ENCODE measurements at places on chromosomes 7 and 10. TPM values are rescaled to one million over a fixed set of nuclear protein-coding genes. Genes with fewer than 3 reads are reported as not detected.

DNA sequence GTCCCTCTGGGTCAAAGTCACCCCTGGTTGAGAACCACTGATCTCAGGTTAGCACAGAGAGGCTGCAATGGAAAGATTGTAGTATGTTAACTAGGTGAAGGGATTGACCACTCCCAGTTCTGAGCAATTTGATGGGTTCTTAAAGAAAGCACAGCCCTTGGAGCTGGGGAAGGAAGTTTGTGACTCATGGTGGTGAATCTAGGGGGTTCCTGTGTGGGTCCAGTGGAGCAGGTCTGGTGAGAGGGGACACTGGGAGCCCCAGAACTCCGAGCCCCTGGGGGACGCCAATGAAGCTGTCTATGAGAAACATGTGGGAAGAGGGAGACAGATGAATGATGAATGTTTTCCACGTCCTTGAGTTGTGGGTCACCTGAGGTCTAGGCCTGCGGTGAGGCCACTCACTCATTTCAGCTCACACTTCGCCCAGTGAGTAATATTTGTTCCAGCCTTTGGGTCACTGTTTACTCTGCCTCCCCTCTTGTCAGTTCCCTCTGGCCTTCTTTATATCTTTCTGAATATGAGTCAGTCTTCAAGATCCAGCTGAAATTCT, 341.9 kb downstream of the LRMDA start:
- DNase-seq: peak; percentile 92

Gene POM121L12
- not detected for total RNA-seq

Gene PUS7
- total RNA-seq: 21.0 TPM

Gene HECTD2
- total RNA-seq: 10.0 TPM

- DNase-seq: peak; percentile 59
Observed at GRCh38 chr10:5538892-5539651, 14.3 kb downstream of the CALML3 start.

Gene AS3MT
- 1.3 TPM for total RNA-seq

- peak; percentile 89 for DNase-seq
Observed at GRCh38 chr7:41425926-41426325, 277.0 kb downstream of the INHBA start.

DNA sequence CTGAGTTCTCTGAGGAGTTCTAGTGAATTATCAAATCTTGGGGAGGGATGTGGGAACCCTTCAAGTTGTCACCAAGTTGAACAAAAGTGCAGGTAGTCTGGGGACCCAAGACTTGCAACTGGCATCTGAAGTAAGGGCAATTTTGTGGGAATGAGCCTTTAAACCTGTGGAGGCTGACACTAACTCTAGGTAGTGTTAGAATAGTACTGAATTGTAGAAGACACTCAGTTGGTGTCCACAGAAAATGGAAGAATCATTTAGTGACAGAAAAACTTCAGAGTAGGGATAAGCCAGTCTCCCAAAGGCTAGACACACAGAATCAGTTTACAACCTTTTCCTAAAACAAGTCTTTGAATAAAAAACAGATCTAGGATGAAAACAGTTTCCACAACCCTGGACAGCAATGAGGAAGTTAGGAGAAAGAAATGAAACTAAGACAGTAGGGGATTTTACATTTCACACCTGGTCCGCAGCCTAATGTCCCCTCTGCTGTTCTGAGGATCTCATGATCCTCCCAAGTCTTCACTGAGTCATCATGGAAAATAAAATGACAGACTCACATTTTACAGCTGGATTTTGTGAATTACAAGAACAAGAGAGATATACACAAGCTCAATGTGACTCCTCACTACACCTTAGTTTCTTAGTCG, 23.0 kb upstream of the ING3 start:
- no peak for DNase-seq

DNA sequence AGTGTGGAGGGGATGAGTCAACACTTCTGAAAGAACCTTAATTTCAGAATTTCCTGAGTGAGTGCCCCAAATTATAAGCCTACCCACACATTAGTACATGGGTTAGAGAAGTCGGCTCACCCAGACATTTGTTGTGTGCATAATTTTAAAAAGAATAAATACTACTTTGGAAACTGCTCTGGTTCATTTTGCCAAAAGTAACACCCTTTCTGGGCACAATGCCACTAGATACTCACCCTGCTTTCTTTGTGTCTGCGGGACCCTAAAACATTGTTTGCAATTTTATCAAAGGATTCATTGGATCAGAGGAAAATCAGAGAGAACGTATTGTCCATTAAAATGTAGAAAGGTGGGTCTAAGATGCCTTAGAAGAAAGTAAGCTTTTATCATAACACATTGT, 245.5 kb upstream of the NRP1 start:
- no peak for DNase-seq

Gene UPK3BL2
- total RNA-seq: not detected

Gene TAS2R41
- total RNA-seq: not detected

GRCh38 chr10:94344522-94345122, 18.1 kb downstream of the NOC3L start:
- DNase-seq: no peak

Gene PLCE1
- 0.10 TPM for total RNA-seq

- no peak for DNase-seq
Observed at GRCh38 chr7:78329001-78329655, 530.6 kb downstream of the PHTF2 start.

Gene ASB10
- not detected for total RNA-seq

Gene RPEL1
- total RNA-seq: 0.10 TPM

Gene IFIT1
- total RNA-seq: 29.9 TPM

Gene ASB15
- total RNA-seq: not detected

DNA sequence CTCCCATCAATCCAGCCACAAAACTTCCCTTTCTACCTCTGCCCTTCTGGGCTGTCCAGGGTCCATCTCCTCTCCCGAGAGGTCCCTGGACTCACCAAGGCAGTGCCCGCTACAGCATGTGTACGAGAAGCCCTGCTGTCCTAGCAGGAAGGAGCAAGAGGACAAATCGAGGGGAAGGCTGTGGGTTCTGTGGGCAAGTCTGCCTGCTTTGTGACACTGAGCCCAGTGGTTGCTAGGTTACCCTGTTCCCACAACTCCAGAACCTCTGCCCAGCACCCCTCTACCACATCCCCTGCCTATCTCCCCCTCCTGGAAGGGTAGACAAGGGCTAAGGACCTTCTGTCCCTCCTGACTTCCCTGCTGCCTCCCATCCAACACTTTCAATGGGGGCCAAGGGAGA, at the start of gene TBATA:
TBATA (minus strand) TSS at position 188 of the 400 bp plus-strand sequence. CDS start 1,998 bp downstream, outside the sequence.
- no peak for DNase-seq

DNA sequence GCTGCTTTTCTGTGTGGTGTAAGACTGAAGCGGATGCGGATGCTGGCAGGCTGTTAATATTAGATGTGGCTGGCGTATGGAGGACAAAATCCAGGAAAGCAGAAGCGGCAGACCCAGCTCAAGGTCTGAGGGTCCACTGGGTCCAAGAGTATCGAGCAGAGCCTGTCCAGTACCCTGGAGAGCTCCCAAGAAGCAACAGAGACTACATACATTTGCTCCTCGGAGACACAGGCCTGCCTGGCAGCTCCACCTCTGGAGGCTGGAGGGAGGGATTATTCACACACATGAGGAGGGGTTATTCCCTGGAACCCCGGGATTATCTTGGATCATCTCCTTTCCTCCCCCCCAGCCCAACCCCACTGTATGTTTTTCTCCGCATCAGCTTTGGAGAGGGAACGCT, 31.3 kb upstream of the LOXL4 start:
- no peak for DNase-seq

Gene TMEM140
- total RNA-seq: 7.6 TPM

DNA sequence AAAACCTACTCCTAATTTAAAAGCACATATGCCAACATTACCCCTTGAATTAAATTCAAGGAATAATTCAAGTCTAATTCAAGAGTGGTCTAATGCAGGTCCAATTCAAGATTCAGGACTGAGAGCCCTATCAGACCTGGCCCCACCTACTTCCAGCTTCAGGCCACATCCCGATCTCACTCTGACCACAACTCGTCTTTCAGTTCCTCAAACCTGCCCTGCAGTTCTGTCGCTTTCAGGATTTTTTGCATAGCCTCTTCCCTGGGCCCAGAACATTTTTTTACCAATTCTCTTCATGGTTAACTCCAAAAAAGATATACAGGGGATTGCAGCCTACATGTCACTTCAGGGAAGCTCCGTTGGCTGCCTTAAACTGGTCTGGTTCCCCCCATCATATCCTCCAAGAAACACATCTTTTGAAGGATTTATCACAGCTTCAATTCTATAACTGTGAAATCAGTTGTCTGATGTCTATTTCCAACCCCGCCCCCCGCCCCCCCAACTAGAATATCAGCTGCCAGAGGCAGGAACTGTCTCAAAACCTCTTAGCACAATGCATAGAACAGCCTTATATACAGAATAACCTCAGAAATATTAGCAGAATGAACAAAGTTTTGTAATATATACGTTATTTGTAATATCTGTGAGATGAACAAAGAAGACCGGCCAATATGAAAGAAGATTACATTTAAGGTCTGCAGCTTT, 20.8 kb downstream of the CCDC6 start:
- DNase-seq: no peak

GRCh38 chr7:106039486-106040060, 72.5 kb downstream of the SYPL1 start:
- peak; percentile 59 for DNase-seq

Gene AFAP1L2
- 1.7 TPM for total RNA-seq

Gene ZNF365
- total RNA-seq: 4.8 TPM

Gene AKR1D1
- total RNA-seq: not detected

Gene PDE6C
- not detected for total RNA-seq

Gene GJD4
- not detected for total RNA-seq

DNA sequence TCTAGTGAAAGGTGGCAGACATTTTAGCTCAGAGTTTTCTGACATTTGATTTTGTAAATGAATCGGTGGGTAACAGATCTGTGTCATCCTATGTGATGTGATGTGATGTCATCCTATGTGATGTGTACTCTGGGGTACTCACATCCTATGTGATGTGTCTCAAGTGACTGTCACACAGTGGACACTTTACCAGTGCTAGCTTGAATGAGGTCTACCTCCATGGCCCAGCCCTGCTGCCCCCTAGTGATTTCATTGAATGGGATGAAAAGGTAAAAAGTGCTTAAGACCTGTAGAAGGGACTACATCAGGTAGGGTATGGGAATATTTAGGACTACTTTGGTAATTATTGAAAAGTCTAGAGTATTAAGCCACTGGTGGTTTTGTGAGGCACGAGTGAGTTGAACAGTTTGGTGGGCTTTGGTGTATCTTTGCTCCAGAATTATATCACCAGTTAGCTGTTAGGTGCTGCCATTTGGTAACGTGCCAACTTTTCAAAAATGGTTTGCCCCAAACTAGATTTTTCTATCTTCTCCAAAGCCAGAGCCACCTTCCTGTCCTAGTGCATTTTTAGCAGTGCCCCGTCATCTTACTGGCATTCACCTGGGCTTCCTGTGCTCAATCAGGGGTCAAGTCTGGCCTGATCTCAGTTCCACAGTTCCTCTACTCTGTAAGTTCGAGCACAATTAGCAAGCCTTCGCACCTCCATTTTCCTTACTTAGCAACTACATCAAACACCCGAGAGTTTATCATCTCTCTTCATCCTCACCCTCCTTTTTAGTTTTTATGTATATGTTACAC, 9.7 kb downstream of the EIF4H start:
- no peak for DNase-seq

- no peak for DNase-seq
Observed at GRCh38 chr10:81873932-81874816, 820 bp upstream of the NRG3 start.

DNA sequence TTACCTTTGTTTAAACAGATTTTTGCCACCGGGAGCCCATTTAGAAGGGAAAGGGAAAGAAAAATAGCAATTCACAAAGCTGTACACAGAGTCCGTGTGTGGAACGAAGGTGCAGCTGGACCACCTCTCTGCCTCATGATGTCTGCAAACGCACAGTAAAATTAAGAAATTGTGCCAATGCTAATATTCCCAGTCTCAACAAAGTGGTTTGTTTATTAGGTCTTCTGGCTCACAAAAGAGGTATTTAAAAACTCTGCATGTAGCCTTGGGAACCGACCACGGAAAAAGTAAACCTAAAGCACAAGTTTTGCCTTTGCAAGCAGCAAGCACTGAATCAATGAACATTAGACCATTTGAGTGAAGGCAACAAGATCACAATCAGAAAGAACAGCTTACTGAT, 57.7 kb downstream of the CREB3L2 start:
- DNase-seq: no peak

Gene IL2RA
- total RNA-seq: not detected

DNA sequence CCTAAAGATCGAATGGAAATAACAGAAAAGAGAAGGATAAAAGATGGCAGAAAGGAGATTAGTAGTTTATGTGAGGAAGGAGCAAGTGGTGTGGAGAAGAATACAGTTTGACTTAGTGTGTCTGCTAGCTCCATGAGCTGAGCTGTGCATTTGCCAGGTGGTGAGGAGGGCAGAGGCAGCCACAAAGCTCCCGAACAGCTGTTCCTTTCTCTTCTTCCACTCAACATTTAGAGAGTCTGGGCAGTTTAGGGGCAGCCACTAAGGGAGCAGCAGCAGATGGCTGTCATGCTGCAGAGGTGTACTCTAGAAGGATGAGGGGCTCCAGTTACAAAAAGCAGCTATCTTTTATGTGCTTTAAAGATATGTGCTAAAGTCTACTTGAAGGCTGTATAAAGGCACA, 674.4 kb downstream of the GRM8 start:
- DNase-seq: no peak

DNA sequence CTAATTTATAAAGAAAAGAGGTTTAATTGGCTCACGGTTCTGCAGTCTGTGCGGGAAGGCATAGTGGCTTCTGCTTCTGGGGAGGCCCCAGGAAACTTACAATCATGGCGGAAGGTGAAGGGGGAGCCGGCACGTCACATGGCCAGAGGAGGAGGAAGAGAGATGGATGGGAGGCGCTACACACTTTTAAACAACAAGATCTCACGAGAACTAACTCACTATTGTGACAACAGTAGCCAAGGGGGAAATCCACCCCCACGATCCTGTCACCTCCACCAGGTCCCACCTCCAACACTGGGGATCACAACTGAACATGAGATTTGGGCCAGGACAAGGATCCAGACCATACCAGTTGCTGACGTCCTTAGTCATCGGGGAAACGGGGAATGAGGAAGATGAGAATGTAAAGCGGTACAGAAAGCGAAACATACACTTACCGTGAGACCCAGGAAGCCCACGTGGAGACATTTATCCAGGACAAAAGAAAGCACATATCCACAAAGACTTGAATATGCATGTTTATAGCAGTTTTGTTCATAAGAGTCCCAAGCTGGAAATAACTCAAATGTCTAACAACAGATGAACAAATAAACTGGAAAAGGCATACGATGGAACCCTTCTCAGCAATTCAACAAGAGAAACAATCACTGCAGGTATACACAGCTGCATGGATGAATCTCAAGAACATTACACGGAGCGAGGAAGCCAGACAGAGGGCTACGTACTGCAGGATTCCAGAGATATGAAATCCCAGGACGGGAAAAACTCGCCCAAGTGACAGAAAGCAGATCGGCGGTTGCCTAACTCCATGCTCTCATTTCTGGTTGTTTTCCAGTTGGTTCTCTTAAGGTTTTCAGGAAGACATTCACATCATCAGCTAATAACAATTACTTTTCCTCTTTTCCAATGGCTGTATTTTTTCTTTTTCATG, 26.2 kb upstream of the INPP5A start:
- no peak for DNase-seq

DNA sequence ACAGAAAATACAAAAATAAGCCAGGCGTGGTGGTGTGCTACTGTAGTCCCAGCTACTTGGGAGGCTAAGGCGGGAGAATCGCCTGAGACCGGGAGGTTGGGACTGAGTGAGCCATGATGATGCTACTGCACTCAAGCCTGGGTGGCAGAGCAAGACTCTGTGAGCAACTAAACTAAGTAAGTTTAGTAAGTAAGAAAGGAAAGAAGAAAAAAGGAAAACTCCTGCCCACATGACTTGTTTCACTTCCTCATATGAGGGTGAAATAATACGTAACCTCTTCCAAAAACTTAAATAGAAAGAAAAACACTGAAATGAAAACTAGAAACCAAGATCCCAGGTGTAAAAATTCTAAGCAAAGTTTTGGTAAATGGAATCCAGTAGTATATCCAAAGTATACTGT, 79.6 kb downstream of the LARP4B start:
- DNase-seq: no peak
